ENCODE measurements at places on chromosomes 6 and 20. TPM values are rescaled to one million over a fixed set of nuclear protein-coding genes. Genes with fewer than 3 reads are reported as not detected.

GRCh38 chr6:15393605-15394004 is 147.7 kb downstream of the JARID2 start:
- no peaks in the 10 kb centered on the region for H3K36me3 ChIP-seq
- H3K4me1 ChIP-seq, result peaks cover 18% of the 10 kb centered on the region
- H3K27me3 ChIP-seq, result no peaks in the 10 kb centered on the region
- no peak overlapping the region for H3K4me3 ChIP-seq
- no peak overlapping the region for H3K27ac ChIP-seq
- DNase-seq, result no peak

RHAG gene
- total RNA-seq, result not detected

PTCRA gene
- total RNA-seq, result not detected

OSTM1 gene
- total RNA-seq, result 92.5 TPM

DNA sequence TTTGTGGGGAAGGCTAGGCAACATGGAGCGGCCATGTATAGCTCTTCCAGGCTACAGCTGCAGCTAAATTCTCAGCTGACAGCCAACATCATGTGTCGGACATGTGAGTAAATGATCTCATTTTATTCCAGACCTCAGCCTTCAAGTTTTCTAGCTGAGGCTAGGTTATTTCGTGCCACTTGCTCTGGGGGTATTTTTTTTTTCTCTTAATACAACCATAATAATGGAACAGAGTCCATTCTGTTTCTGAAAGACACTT is 573.5 kb downstream of the CD109 start:
- no peaks in the 10 kb centered on the region for H3K36me3 ChIP-seq
- DNase-seq, result no peak
- no peak overlapping the region for H3K27ac ChIP-seq
- no peaks in the 10 kb centered on the region for H3K27me3 ChIP-seq
- no peak overlapping the region for H3K4me3 ChIP-seq

FAM162B gene
- 8.0 TPM for total RNA-seq

RSPH9 gene
- total RNA-seq, result not detected

DNA sequence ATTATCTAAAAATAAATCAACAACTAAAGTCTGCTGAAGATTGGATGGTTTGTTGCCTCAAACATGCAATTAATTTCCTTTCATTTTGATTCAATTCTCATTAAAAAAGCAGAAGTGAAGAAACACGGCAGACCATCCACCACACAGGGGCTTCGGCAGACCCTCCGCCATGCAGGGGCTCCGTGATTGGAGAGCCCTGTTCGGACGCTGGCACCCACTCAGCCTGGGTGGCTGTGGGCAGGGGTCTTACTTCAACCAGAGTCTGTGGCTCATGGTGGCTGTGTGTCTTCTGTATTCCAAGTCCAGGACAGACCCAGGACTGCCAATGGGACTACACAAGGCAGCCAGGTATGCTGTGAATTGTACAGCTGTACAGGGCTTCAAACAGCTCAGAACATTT is 86.9 kb upstream of the FRMD1 start:
- no peaks in the 10 kb centered on the region for H3K36me3 ChIP-seq
- peak overlapping the region; percentile 61 for H3K27ac ChIP-seq
- no peaks in the 10 kb centered on the region for H3K4me1 ChIP-seq
- DNase-seq, result peak; percentile 15
- no peaks in the 10 kb centered on the region for H3K27me3 ChIP-seq

DNA sequence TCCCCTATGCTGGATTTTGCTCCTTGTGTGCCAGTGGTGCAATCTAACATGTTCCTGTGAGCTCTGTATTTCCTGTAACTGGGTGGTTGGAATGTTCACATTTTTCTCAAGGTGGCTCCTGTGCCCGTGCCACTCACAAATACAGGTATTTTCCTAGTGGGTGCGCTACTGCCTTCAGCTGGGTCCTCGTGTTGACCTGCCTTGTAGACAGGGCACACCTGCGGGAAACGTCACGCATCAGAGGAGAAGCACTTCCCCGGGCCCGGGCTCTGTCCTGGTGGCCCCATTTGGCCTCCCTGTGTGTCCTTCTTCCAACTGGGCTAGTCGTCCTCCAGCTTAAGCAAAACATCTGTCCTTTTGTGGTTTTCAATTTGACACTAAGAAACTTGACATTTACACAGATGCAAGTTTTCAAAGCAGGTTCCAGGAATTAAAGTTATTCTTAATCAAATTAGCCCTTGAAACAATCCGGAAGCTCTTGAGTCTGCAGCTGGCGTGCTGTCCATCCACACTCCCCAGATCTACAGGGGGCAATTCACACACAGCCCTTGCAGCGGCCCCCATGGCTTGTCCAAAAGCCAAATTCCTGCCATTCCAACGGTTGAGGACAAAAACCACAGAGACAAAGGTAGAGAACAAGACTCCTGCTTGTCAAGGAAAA is 275.1 kb downstream of the CDC5L start:
- H3K4me3 ChIP-seq, result no peak overlapping the region
- no peaks in the 10 kb centered on the region for H3K27me3 ChIP-seq
- H3K4me1 ChIP-seq, result no peaks in the 10 kb centered on the region
- DNase-seq, result no peak

CEP250 gene
- 9.2 TPM for total RNA-seq

DNA sequence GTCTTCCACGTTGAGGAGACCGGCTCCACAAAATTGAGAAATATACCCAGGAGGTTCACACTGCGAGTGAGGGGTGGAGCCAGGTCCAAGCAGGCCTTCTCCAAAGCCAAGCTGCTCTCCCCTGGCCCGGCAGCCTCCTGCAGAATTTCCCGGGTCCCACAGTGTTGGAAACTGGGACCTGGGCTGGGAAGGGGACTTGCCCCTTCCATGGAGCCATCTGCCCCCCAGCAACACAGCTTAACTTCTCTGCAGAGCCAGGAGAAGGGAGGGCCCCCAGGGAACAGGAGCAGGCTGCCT is 35.4 kb downstream of the MDFI start:
- DNase-seq, result no peak
- no peaks in the 10 kb centered on the region for H3K27me3 ChIP-seq
- H3K4me1 ChIP-seq, result no peaks in the 10 kb centered on the region
- H3K27ac ChIP-seq, result no peak overlapping the region
- no peaks in the 10 kb centered on the region for H3K36me3 ChIP-seq

DNA sequence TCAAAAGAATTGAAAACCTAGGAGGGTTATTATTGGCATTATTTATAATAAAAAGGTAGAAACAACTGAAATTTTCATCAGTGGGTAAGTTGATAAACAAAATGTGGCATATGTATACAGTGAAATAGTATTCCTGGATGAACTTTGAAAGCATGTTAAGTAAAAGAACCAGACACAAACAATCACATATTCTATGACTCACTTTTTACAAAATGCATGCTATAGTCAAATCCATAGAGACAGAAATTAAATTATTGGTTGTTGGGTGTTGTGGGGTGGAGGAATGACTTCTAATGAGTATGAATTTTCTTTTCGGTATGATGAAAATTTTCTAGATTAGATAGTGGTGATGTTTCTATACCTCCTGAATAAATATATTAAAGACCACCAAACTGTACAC is 94.6 kb downstream of the LRRC1 start:
- no peaks in the 10 kb centered on the region for H3K4me1 ChIP-seq
- H3K4me3 ChIP-seq, result no peak overlapping the region
- no peak overlapping the region for H3K27ac ChIP-seq
- no peaks in the 10 kb centered on the region for H3K36me3 ChIP-seq
- DNase-seq, result no peak

- H3K36me3 ChIP-seq, result no peaks in the 10 kb centered on the region
- H3K4me3 ChIP-seq, result no peak overlapping the region
- no peaks in the 10 kb centered on the region for H3K4me1 ChIP-seq
- H3K27ac ChIP-seq, result no peak overlapping the region
- H3K27me3 ChIP-seq, result no peaks in the 10 kb centered on the region
These were observed 4.6 kb downstream of the PTPN1 start for GRCh38 chr20:50514750-50515149.

DNA sequence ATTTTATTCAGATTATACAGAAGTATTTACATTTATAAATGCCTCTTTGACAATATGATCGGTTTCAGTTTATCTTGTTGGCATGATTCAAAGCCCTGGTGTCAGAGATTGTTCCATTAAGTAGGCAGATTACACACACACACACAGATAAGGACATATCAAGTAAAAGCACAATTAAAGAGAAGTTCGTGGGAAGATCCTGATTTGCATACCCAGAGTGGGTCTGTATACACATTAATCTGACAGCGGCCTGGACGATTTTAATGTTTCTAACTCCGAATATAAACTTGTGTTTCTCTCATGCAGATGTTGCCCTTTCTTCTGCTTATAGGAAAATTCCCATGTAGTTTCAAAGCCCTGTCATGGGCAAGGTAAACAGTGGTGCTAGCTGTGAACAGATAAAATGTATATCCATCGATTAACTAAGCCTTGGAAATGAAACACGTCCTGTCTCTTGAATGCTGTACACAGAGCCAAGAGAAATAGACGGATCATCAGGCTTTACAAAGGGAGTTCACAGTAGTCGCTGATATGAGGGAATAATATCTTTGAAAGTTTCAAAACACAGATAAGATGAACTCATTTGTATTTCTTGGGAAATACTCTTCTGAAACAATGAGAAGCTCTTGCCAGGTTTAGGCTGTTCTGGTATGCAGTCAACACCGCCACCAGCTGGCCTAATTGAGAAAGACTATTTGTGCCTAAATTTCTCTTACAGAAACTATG is 108.2 kb upstream of the GMDS start:
- H3K4me1 ChIP-seq, result no peaks in the 10 kb centered on the region
- H3K36me3 ChIP-seq, result no peaks in the 10 kb centered on the region
- H3K27me3 ChIP-seq, result no peaks in the 10 kb centered on the region
- no peak overlapping the region for H3K27ac ChIP-seq

GRCh38 chr20:2116170-2116940 is 14.7 kb downstream of the STK35 start:
- H3K27me3 ChIP-seq, result no peaks in the 10 kb centered on the region
- peak overlapping the region; percentile 72 for H3K27ac ChIP-seq
- peaks cover 11% of the 10 kb centered on the region for H3K4me1 ChIP-seq

TINAG gene
- total RNA-seq, result not detected

VSX1 gene
- not detected for total RNA-seq

SAMHD1 gene
- total RNA-seq, result 76.8 TPM

HRH3 gene
- not detected for total RNA-seq

DNA sequence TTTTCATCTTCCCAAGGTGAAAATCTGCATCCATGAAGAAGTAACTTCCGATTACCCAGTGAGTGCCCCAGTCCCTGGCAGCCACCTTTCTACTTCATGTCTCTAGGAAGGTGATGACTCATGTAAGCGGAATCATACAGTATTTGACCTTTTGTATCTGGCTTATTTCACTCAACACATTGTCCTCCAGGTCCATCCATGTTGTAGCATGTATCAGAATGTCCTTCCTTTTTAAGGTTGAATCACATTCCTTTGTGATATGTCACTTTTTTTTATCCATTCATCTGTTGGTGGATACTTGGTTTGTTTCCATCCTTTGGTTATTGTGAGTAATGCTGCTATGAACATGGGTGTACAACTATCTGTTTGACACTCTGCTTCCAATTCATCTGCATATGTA is 176.3 kb upstream of the CDYL start:
- H3K27me3 ChIP-seq, result no peaks in the 10 kb centered on the region
- no peak overlapping the region for H3K4me3 ChIP-seq
- no peaks in the 10 kb centered on the region for H3K4me1 ChIP-seq
- no peaks in the 10 kb centered on the region for H3K36me3 ChIP-seq
- no peak overlapping the region for H3K27ac ChIP-seq

CYP21A2 gene
- not detected for total RNA-seq

TREML2 gene
- not detected for total RNA-seq

CASS4 gene
- 6.7 TPM for total RNA-seq

DNA sequence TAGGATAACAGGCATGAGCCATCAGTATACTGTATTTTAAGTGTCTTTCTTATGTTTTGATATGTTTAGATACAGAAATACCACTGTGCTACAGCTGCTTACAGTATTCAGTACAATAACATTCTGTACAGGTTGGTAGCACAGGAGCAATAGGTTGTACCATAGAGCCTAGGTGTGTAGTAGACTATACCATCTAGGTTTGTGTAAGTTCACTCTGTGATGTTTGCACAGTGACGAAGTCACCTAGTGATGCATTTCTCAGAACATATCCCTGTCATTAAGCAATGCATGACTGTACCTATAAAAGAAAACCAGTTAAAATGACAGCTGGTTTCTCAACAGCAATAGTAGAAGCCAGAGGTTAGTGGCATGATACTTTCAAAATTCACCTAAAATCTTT is 3.0 kb upstream of the ZBTB24 start:
- no peak overlapping the region for H3K27ac ChIP-seq
- no peaks in the 10 kb centered on the region for H3K27me3 ChIP-seq
- no peak for DNase-seq
- H3K4me1 ChIP-seq, result peaks cover 7% of the 10 kb centered on the region
- H3K36me3 ChIP-seq, result no peaks in the 10 kb centered on the region

CCN5 gene
- total RNA-seq, result not detected

DNA sequence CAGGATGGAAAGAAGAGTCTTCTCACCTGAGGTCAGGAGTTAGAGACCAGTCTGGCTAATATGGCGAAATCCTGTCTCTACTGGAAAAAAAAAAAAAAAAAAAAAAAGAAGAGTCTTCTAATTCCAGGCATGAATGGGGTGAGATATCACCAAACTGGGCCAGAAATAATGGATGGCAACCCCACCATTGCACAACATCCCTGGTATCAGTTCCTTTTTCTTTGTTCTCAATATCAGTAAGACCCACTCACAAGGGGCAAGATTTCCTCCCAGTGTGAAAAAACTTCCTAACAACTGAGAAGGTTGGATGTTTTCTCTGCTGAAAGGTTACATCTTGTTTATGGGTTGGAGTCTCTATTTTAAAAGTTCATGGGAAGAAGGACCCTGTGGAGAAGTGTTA is 23.6 kb upstream of the NR2E1 start:
- peaks cover 9% of the 10 kb centered on the region for H3K27me3 ChIP-seq
- no peak for DNase-seq
- no peaks in the 10 kb centered on the region for H3K36me3 ChIP-seq
- no peaks in the 10 kb centered on the region for H3K4me1 ChIP-seq

NUP43 gene
- 71.2 TPM for total RNA-seq

GRCh38 chr6:106750142-106750918 is 121.0 kb downstream of the QRSL1 start:
- H3K4me3 ChIP-seq, result no peak overlapping the region
- H3K4me1 ChIP-seq, result no peaks in the 10 kb centered on the region
- no peaks in the 10 kb centered on the region for H3K36me3 ChIP-seq
- no peaks in the 10 kb centered on the region for H3K27me3 ChIP-seq
- no peak overlapping the region for H3K27ac ChIP-seq

CRISP2 gene
- total RNA-seq, result not detected

RAB32 gene
- total RNA-seq, result 53.8 TPM

- H3K27me3 ChIP-seq, result no peaks in the 10 kb centered on the region
These were observed 295 bp upstream of the TBC1D22B start for GRCh38 chr6:37257320-37257633.

- H3K4me3 ChIP-seq, result no peak overlapping the region
- no peak overlapping the region for H3K27ac ChIP-seq
- no peaks in the 10 kb centered on the region for H3K4me1 ChIP-seq
These were observed 99.4 kb downstream of the PLG start for GRCh38 chr6:160801418-160801817.

- peak overlapping the region; percentile 57 for H3K4me3 ChIP-seq
- no peaks in the 10 kb centered on the region for H3K36me3 ChIP-seq
- H3K27me3 ChIP-seq, result no peaks in the 10 kb centered on the region
- H3K4me1 ChIP-seq, result peaks cover 5% of the 10 kb centered on the region
These were observed 5.3 kb upstream of the HSPA1B start for GRCh38 chr6:31822036-31822821.

Data from uterus (tissue), 4 donors.